ENCODE measurements at places on chromosomes 12 and 14.

DNA sequence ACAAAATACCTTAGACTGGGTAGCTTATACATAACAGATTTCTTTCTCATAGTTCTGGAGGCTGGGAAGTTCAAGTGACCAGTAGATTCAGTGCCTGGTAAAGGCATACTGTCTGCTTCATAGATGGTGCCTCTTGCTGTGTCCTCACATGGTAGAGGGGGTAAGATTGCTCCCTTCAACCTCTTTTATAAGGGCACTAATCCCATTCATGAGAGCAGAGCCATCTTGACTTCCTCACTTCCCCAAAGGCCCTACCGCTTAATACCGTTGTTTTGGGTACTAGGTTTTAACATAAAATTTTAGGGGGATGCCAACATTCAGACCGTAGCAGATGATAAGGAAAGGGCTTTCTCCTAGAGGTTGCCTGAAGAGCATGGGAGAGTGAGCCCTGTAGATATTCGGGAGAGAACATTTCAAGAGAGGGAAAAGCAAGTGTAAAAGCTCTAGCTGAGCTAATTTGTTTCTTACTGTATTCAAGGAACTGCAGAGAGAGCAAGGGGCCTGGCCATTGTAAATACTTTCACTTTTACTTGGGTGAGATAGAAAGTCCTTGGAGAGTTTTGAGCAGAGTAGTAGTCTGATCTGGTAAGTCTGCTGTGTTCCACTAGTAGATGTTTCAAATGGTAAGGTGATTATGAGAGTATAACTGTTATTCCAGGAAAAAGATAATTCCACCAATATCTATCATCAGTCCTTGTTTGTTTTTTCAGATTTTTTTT lies 27.3 kb downstream of the FRS2 start:
- no peak for DNase-seq

- no peak for DNase-seq
Measured at GRCh38 chr12:2800046-2800570, 5.3 kb downstream of the FKBP4 start.

- DNase-seq, result no peak
Measured at GRCh38 chr12:50666023-50666422, 97.9 kb upstream of the ATF1 start.

- no peak for DNase-seq
Measured at GRCh38 chr12:117733549-117733805, 235.3 kb downstream of the KSR2 start.

DNA sequence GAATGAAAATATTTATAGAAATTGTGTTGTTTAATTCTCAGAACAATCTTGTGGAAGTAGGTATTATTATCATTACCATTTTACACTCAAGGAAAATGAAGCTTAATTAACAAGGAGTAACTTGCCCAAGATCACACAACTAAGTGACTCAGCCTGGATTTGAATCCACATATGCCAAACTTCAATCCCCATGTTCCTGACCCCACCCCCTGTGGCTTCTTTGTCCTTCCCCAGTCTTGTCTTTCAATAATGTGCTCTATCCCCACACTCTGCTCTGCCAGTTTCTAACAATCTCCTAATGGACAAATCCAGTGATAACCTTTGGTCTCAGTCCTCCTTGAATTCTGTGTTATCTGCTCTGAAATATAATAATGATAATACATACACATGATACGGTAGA lies 355.2 kb downstream of the BMP4 start:
- no peak for DNase-seq

- no peak for DNase-seq
Measured at GRCh38 chr14:68506645-68507419, 286.0 kb downstream of the ZFP36L1 start.

DNA sequence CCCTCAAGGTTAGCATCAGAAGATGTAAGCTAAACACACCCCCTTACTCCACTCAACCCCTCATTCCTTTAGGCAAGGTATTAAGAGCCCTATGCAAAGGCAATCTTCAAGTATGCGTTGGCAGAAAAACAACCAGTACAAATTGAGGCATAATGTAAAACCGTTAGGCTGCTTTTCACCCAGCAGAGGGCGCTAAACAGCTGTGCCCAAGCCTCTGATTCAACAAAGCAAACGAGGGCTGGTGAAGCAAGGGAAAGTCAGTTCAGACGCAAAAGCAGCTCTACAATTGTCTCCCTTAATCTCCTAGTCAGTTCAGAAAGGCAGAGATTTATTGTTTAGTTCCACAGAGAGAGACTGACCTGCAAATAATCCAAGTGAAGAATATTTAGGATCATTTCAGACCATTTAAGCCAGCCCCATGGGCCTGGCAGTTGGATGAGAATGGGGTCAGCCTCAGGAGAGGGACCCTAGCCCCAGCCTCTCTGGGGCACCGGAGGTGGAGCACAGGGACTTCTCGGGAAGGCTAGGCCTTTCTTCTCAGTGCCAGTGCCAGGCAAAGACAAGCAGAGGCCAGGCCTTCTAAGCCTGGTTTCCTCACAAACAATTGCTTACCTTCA lies 23.5 kb downstream of the DCAF5 start:
- peak; percentile 70 for DNase-seq

DNA sequence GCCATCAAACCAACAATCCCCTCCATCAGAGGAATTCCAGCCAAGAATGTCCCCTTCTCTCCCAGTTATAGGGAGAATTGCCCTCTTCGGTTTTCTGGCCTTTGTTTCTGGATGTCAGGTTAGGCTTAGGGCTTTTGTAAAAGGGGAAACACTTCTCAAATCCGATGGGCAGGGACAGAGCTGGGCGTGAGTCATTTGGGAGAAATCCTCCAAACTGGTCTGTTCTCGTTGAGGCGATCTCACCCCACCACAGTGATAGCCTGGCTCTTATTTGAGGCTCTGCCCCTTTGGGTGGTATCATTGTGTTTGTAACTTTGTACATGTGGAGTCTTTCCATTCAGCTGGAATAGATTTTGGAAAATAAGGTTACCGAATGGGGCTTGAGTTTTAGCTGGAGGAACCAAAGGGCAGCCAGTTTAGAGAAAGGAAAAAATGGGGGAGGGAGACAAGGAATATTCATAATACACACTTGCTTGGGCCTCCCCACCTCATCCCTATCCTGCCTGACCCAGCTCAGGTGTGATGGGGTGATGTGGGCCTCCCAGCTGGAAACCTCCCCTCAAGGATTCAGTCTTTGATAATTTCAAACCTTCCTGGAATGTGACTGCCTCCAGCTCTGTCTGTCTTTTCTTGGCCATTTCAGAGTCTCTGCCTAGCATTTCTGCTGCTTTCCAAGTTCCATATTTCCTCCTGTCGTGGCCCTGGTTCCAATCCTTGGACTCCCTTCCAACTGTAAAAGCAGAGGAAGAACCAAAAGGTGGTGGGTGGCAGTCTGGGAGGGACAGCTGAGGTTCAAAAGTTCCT lies 7.5 kb downstream of the HOXC4 start:
- DNase-seq, result no peak

DNA sequence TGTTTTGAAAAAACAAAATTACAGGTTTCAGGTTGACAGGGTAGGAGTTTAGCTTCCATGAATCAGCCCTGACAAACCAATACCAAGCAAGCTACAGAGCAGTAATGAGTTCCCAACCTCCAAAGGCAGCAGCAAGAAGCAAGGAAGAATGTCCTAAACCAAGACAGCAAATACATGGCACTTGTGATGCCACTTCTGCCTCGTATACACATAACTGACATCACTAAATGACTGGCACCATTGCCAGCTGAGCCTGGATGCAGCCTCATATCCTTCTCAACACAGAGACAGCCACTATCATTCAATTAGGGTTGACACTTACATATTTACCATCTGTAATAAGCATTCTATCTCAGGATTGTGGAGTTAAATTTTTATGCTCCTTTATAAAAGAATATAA lies 35.0 kb upstream of the MDM1 start:
- DNase-seq, result no peak

DNA sequence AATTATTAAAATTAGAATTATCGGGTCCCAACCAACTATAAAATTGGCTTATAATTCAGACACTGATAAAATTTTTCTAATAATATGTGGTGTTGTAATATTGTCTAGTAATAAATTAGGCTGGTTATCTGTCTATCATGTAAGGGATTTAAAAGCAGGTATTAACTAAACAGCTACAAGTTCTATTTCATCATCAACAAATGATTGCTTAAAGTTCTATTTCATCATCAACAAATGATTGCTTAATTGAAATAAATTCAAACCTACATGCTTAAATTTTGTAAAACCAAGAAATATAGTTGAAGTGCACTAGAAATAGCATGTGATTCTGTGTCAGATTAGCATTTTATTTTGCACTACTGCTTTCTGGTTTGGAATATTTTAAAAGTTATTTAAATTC lies 34.1 kb downstream of the SLCO1A2 start:
- DNase-seq, result no peak

GRCh38 chr12:32365473-32366064 lies 33.8 kb upstream of the FGD4 start:
- peak; percentile 3 for DNase-seq

DNA sequence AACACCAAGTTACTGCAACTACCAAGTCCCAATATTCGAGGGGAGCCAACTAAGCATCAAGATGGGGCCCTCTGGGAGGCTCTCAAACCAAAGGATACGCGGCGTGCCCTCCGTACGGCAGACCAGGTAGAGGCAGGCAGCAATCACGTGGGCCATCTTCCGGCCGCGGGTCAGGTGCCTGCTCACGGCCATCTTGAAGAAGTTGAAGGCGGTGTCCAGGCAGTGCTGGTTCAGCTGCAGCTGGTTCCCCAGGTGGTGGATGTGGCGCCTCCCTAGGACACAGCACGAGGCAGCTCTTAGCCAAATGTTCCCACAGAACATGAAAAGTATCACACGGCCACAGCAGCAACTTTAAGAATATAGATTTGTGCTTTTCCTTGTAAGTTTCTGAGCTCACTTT lies 24.3 kb downstream of the BTBD6 start:
- DNase-seq, result no peak

GRCh38 chr14:96275177-96276112 lies 19.4 kb downstream of the BDKRB1 start:
- DNase-seq, result peak; percentile 52

DNA sequence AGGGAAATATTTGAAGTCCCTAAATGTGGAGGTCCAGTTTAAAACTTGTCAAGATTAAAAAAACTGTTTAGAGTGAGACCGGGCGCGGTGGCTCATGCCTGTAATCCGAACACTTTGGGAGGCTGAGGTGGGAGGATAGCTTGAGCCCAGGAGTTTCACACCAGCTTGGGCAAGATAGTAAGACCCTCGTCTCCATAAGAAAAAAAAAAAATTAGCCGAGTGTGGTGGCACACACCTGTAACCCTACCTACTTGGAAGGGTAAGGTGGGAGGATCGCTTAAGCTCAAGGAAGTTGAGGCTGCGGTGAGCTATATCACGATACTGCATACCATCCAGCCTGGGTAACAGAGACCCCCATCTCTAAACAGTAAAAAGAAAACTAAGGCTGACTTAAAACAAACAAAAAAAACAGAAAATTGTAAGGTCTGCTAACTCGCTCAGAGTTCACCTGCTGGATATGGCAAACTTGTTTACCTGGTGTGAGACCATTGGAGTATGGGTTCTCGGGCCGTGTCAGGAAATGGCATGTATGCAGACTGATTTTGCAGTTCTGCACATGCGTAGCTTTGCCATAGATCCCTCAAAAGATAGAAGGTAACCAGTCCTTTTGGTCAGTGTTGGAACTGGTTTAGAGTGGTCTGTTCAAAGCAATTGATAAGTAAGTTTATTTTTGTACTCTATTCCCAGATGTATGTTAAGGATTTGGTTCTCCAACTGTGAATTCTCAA lies 2.1 kb downstream of the RNF10 start:
- no peak for DNase-seq

- no peak for DNase-seq
Measured at GRCh38 chr14:102493096-102493495, 16.5 kb downstream of the ANKRD9 start.

- no peak for DNase-seq
Measured at GRCh38 chr14:23932639-23933038, 20.9 kb upstream of the DHRS4 start.

- DNase-seq, result no peak
Measured at GRCh38 chr12:20757-21156, 45.8 kb upstream of the IQSEC3 start.

DNA sequence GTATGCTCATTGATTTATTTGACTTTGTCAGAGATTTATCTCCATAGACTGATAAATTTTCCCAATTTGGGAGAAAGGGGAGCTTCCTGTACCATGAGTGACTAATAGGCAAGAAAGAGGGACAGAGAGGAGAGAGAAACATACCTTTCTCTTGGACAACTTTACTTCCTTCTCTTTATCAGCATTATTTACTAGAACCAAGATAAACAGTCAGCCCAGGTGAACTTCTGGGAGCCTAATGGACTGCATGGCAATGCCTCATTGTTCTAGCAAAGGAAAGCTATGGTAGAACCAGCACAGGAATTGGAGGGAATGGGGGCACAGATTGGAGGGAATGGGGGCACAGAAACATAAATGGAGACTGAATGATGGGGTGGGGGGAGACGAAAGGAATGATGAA lies 63.4 kb upstream of the STXBP6 start:
- no peak for DNase-seq

DNA sequence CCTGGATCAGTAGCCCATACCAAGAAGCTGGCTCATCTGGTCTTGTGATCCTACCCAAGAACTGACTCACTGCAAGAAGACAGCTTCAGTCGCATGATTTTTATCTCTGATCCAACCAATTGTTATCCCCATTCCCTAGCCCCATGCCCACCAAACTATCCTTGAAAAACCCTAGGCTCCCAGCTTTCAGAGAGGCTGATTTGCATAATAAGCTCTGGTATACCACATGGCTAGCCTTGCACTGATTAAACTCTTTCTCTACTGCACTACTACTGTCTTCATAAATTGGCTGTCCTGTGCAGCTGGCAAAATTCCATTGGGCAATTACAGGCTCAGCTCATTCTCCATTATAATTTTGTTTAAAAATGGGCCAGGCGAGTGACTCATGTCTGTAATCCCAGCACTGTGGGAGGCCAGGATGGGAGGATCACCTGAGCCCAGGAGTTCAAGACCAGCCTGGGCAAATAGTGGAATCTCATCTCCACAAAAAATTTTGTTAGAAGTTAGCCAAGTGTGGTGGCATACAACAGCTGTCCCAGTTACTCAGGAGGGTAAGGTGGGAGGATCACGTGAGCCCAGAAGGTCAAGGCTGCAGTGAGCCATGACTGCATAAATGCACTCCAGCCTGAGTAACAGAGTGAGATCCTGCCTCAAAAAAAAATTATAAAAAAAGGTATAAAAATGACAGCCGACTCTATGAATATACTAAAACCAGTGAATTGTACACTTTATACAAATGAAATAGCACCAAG lies 76.7 kb upstream of the EIF5 start:
- DNase-seq, result no peak

DNA sequence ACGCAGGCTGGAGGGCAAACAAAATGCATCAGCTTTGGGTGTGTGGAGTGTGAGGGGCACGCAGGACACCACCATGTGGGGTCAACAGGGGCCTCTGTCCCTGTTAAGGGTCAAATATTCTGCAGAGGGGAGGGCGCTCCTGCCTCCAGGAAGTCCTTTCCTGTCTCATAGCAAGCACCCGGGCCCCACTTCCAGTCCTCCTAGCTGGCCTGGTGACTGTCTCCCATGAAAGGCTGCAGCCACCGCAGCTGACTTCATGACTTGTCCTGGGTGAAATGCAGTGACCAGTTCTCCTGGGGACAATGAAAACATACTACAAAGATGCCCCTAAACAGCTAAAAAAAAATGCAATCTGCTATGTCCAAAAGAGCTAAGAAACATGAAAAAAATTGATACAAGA lies 53.6 kb downstream of the LGMN start:
- no peak for DNase-seq

- no peak for DNase-seq
Measured at GRCh38 chr14:73259837-73260236, 22.5 kb downstream of the PAPLN start.

Data from stimulated activated CD4-positive, alpha-beta T cell treated with anti-CD3 and anti-CD28 coated beads, Interleukin-1b, Interleukin-23, amount 100 ng/mL, for 24 hours (primary cell).